ENCODE measurements at places on chromosomes 6 and 20.
A peak's percentile ranks its signal among the peaks of the same experiment; 100 is the strongest.

DNA sequence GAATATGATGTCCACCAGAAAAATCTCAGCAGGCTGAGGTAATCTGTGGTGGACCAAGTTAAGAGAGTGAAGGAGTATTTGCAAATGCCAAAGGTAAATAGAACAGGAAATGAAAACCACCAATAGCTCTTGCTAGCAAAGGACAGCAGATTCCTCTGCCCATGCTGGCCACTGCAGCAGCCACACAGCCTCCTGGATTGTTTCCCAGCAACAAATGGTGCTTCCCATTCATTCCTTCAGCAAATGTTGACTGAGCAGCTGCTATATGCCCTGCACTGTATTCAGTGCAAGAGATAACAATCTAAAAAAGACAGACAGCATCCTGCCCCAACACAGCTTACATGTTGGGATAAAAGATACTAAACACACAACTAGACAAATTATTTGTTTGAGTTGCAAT is 11.0 kb downstream of the ROS1 start:
- DNase-seq = peak; percentile 31

- DNase-seq = no peak
Observed at GRCh38 chr6:39903656-39904055, 30.6 kb downstream of the MOCS1 start.

DNA sequence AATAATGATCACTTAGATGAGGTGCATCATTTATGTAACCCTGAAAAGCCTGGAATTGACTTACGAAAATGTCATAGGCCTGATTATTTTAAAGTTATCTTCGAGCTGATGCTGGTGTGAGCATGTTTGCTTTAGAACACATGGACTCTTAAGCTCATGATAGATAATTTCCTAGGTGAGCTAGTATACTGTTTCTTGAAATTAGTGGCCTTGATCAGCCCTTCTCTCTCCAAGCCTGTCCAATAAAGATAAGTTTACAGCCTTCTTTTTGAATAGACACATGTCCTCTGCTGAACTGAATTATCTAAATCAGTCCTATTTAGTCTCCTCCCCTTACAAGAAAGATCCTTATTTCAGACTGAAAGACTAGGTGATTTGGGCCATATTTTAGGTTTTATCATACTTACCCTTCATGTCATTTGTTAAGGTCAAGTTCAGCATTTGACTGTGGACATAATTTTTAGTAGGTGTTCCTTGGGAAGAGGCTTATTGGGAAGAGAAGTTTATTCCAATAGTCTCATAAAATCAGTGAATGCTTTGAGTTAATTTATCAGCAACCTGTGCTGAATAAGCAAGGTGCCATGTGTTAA is 15.3 kb downstream of the FOXO3 start:
- no peak for DNase-seq

DNA sequence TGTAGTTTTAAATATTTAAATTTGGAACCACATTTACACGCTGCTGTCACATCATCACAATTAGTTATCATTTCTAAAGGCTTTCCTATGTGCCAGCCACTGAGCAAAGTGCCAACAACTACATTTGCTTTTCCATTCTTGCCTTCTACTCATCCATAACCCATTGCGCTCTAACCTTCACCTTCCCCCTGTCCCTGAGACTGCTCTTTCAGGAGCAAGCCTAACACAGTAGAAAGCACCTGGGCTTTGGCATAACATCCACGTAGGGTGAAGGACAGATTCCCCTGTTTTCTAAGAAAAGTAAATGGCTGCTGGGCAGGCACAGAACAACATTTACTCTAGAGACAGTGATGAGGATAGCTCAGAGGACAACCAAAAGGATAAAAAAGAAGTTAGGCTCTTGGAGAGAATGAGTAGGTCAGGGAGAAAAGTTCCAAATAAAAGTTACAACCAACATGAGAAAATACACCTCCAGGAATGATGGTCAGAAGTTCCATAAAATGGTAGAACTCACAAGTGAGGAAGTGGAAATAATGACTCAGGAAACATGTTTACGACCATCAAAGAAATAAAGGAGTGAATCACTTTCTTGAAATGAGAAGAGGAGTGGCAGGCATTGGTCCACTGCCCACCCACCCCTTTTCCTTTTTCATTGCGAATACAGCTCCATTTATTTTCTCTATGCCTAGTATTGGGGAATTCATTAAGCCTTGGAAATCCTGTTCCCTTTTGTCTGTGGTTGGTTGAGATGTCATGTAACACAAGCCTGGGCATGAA is 77.2 kb downstream of the PFDN4 start:
- peak; percentile 45 for DNase-seq

DNA sequence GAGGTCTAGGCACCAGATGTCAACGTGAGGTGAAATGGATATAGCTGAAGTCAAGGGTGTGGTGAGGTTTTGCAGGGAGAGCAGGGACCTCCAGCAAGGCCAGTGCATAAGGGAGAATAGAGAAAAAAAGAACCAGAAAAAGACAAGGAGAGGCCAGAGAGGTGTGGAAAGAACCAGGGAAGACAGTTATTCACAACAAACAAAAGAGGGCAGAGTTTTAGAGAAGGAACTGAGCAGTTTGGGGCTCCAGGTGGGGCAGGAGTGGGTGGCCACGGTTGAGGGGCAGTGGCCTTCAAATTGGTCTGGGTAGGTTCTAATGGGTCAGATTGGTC is 11.6 kb upstream of the NQO2 start:
- no peak for DNase-seq

DNA sequence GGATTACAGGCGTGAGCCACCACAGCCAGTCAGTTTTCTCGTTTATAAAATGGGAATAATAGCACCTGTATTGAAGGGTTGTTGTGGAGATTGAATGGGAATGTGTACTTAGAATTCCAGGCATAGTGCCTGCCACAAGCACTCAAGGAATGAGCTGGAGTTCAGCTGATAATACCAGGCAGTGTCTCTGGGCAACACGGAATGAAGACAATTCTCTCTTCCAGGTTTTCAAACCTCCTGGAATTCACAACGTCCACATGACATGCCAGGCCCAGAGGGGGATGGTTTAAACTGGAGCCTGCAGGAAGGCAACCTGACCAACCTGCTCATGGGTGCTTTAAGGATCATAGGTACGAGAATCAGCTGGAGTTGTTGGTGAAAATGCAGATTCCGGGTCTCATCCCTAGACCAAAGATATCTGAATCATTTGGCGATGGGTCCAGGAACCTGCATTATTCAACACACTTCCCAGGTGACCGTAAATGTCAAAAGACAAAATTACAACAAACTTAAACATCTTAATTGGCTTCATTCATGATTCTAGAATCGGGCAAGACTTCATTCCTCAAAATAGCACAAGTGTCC is 1.9 kb upstream of the PTPN1 start:
- peak; percentile 31 for DNase-seq

- no peak for DNase-seq
Observed at GRCh38 chr6:89807581-89807980, 12.0 kb downstream of the MDN1 start.

- DNase-seq = no peak
Observed at GRCh38 chr6:170093658-170094596, 197.0 kb downstream of the DLL1 start.

DNA sequence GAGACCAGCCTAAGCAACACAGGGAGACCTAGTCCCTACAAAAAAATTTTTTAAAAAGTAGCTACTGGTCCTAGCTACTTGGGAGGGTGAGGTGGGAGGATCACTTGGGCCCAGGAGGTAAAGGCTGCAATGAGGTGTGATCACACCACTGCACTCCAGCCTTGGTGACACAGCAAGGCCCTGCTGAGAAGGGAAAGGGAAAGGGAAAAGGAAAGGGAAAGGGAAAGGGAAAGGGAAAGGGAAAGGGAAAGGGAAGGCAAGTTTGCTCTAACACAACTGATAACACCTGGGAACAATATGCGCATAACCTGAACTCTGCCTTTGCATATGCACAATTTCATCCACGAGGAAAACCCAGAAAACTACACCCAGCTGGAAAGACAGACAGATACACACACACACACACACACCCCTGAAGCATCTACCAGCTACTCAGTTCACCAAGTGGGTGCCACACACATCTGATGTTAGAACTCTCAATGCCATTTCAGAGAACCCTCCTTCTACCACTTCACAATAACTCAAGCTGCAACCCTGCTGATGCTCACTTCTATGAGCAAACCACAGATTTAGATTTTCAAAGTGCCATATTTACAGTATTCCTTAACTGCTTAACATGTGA is 19.1 kb downstream of the B4GALT5 start:
- no peak for DNase-seq

DNA sequence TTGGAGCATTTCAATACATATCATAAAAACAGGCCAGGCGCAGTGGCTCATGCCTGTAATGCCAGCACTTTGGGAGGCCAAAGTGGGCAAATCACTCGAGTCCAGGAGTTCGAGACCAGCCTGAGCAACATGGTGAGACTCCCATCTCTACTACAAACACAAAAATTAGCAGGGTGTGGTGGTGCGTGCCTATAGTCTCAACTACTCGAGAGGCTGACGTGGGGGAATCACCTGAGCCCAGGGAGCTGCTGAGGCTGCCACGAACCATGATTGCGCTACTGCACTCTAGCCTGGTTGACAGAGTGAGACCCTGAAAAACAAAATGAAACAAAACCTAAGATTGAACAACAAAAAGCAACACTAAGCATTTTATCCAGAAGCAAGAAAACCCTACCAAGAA is 47.2 kb downstream of the BACH2 start:
- no peak for DNase-seq

DNA sequence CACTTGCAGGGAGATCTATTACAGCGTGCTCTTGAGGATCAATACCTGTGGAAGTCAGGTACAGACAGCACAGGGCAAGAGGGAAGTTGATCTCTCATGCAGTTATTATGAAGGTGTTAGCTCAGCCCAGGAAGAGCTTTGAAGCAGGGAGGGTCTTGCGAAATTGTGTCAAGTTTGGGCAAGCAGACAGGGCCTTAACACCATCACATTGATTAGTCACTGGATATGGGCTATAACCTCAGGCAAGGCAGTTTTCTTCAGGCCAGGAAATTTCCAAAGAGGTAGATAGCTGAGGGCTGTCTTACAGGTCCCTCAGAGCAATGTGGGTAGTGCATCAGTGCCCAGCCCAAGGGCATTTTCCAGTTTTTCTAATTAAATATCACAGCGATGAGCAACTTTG is 643.8 kb downstream of the DHX35 start:
- DNase-seq = no peak

DNA sequence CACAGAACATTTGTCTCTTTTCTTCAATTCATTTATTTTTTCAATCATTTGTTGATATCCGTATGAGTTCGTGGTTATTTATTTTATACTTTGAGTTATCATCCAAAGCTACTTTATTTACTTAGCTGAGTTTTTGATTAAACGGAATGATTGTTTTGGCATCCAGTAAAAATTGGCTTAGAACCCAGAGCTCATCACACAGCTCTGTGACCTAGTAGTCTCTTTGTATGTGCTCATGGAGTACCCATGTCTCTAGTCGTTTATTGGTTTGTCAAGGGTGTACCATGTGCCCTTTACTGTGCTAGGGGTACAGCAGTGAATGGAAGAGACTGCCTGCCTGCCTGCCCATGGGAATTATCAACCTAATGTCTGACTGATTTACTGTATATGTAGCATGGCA is 142.2 kb downstream of the MYLK4 start:
- DNase-seq = no peak

DNA sequence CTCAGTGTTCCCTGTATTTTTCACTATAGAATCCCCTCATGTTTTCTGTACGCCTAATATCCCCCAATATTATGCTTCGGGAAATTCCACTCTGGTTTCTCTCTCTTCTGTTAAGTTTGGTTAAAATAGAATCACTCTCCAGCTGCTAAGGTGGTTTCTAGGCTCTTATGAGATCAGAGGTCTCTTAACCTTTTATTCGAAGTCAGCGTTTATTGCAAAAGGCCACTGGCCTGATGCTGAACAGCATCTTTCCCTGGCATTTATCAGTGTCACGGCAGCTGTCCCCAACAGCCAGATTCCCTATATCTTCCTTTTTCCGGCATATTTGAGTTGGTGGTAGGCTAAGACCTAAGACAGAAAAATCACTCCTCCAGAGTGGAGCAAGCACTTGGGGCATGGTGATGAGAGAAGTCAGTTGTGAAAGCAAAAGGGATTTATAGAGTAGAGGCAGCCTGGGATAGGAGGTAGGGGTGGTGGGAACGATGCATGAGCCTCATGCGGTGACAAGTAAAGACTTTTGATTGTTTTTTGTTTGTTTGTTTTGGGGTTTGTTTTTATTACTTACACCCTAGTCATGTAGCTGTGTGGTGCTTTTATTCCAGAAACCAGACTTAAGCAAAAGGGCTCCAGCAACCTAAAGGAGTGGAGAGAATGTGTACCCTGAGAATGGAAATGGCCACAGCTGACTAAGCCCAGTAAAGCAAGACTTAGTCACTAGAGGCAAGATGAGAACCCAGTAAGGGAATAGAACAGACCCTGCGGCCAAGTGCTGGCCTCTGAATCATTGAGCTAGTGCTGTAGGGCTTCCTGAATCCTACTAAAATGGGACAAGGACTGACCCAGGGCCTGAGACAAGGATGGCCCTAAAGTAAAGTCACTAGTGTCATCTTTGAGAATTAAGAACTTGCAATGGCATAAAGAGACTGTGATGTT is 233.0 kb upstream of the PRND start:
- DNase-seq = peak; percentile 75

DNA sequence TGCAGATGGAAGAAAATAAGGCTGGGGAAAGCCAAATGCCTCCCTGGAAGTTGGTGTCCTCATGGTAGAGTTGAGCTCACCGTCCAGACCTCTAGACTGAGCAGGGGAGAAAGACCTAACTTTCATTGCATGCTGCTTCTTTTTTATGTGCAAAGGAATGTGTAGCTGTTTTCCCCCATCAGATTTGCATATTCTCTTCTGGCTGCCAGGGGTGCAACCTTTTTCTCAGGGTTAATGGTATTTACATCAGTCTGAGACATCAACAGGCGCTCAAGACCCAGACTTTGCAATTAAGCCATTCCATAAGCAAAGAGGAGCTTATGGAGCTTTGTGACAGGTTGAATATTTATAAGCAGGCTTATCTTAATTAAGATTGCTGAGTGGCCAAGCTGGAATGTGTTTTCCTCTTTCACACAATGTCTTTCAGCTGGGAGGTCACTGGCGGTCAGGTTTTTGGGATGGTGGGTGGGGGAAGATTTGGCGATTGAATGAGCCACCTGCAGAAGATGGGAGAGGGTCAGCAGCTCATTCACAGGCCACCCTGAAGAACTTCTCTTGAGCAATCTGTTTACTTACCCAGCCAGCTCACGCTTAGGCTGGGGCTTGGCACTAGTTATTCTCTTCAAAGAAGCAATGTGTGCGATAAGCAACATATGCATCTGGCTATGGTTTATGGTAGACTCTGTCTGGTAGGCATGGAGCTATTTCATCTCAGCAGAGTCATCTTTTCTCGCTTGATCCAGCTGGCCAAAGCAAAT is 88.6 kb downstream of the SCP2D1 start:
- DNase-seq = no peak

DNA sequence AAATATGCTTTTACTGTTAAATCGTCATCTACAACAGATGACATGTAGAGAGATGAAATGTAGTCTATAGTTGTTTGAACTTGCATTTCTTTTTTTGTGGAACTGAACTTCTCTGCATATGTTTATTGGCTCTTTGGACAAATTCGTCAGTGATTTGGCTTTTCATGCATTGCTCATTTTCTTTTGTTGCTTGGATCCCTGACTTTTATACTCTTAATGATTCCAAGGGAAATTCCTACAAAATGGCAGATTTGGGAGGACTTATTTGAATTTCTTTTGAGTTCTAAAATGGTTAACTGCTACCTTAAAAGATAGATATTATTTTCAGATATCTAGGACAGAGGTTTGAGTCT is 65.4 kb downstream of the UTRN start:
- DNase-seq = no peak
